Esophagus muscularis mucosa (tissue), 4 donors: ENCODE measurements at places on chromosomes 16 and 17. TPM values are rescaled to one million over a fixed set of nuclear protein-coding genes. Genes with fewer than 3 reads are reported as not detected.

GRCh38 chr16:69298261-69298660 lies 12.9 kb upstream of the VPS4A start:
- DNase-seq = no peak

DNA sequence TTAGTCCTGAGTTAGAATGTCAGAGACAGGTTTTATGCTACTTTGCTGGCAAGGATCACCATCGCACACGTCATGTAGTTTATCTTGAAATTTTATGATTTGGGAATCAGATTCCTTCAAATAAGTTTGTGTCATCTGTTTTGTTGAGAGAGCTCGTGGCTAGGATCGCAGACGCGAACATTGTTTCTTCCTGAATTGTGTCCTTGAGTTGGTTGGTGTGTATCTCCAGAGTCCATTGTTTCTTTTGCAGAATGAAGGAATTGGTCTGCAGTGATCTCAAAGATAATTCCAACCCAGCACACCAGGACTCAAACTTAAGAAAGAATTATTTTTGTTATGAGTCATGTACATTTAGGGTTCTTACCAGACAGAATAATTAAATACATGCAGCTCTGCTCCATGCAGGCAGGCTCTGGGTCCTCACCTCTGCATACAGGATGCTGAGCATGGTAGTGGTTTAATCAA lies 51.6 kb downstream of the PRKCA start:
- DNase-seq = no peak

Gene YBX2
- 8.7 TPM for total RNA-seq

DNA sequence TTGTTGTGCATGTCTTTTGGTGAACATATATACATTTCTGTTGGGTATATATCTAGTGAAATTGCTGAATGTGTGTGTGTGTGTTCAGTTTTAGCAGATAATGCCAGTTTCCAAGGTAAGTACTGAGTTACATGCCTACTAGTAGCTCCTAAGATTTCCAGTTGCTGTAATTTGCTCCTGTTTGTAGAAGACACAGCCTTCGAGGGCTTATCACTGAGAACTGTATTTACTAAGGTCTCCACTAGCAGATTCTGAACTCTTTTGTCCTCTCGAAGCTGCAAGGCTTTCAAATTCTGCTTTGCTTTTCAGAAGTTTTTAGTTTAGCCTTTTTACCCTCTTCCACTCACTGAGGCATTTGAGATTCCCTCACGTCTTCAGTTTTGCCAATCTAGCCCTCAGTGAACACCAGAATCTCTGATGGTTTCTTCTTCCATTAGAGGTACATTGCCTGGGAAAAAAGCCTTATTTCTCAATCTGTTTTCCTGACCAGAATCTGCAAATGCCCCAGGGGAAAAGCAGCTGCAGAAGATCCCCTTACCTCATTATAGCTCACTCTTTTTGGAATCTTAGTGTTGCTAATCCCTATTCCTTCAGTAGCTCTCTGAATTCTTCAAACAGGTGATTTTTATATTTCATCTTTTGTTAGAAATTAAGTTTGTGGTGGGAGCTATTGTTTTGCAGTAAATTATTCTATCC lies 52.9 kb downstream of the NF1 start:
- DNase-seq = no peak

DNA sequence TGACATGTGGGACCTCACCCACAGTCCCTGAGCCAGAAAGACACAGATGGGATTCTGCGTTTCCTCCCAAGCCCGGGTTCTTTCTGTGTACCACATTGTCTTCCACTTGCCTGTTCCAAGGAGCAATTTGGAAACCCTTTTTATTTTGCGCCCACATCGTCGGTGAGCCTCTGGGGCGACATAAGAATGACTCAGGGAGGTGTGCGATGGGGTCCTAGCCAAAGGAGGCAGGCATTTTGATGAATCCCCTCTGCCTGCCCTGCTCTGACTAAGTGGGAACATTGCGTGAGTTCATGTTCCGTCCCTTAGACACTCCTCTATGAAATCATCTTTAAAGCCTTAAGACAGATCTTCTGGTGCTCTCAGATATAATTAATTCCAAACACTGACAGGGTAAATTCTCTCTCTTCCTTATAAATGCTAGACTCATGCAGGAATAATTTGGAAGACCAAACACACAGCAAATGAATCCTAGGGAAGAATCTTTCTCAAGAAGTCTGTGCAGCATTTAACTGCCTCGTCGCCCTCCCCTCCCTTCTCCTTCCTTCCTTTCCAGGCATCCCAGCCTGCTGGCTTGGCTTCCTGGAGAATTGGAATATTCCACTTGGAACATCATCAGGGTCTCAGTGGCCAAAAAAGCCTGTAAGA lies 52.7 kb upstream of the FOXF1 start:
- peak; percentile 95 for DNase-seq

DNA sequence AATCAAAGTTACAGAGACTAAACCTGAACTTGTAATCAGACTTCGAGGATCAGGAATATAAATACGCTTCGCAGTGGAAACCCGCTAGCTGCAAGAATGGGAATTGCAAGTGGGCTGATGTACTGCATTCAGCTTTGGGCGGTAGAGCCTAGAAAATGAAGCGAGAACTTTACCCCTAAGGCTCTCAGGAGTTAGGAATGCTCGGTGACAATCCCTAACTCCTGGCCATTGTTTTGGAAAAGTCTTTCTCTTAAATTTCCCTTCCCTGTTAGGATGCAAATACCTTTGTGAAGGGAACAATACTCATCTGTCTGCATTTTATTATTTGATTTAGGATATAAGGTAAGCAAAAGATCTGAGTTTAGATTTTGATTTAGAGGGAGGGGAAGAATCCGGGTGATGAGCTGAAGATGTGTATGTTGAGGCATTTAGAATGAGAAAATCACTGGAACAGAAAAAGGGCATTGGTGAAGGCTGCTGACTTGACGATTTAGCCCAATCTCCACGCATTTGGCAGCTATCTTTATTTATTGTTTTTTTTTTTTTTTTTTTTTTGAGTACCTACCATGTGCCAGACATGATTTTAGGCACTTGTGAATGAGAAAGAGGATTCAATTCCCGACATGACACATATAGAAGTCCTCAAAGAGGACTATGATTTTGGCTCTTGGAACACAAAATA lies 2.2 kb upstream of the TOX3 start:
- peak; percentile 60 for DNase-seq

Gene PRDM7
- not detected for total RNA-seq

- no peak for DNase-seq
Measured at GRCh38 chr17:40034426-40035161, 19.4 kb downstream of the CSF3 start.

DNA sequence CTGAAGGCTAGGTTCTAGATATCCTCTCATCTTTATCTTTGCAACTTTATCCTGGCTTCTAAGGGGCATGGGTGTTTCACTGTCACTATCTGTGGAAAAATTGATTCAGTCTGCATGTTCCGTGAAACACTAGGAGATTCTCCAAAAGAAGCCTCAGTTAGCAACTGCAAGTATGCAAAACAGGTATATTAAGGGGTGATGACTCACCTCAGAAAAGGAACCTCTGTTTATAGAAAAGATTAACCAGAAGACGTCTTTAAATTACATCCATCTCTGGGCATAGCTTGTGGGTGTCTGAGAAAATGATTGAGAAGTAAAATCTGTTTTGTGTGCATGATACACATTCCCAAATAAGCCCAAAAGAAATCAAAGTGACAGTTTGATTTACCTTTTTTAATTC lies 353.8 kb upstream of the HSBP1 start:
- DNase-seq = no peak

Gene GUCY2D
- total RNA-seq = not detected

DNA sequence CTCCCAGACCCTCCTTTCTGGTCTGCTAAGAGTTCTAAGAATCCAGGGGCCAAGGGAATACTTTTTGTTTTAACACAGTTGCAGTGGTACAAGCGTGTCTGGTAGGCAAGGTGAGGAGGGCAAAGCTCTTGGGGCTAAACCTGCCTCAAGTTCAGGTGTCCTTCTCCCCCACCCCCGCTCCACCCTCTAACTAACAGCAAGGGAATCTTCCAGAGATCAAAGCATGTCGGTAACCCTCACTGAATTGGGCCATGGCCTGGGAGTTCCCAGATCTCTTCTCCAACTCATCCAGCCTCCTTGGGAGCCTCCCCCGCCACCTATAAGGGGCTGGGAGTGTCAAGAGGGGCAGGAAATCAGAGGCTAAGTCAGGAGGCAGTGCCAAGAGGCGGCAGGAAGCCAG lies 55.7 kb upstream of the TAC4 start:
- no peak for DNase-seq

- no peak for DNase-seq
Measured at GRCh38 chr17:36975922-36976515, 27.3 kb downstream of the AATF start.

GRCh38 chr17:2263183-2264066 lies 40.2 kb downstream of the SMG6 start:
- no peak for DNase-seq

GRCh38 chr16:57125376-57125775 lies 33.0 kb downstream of the CPNE2 start:
- DNase-seq = no peak

Gene CDH11
- total RNA-seq = 22.4 TPM

DNA sequence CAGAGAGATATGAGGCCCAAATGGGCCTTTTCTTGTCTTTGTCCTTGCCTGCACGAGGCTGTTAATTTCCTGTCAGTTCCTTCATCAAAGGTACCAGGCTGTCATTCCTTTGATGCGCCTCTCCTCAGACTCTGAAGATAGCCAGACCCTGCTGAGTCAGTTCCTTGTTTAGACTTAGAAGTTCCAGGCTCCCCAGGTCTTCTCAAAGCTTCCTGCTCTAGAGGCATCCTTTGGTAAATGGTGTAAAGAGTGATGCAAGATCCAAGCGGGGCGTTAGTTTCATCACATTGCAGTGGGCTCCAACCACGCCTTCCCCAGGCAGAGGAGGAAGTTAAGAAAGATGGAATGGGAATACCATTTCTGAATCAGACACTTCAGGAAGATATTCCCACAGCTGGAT lies 4.0 kb upstream of the CDH11 start:
- peak; percentile 70 for DNase-seq

DNA sequence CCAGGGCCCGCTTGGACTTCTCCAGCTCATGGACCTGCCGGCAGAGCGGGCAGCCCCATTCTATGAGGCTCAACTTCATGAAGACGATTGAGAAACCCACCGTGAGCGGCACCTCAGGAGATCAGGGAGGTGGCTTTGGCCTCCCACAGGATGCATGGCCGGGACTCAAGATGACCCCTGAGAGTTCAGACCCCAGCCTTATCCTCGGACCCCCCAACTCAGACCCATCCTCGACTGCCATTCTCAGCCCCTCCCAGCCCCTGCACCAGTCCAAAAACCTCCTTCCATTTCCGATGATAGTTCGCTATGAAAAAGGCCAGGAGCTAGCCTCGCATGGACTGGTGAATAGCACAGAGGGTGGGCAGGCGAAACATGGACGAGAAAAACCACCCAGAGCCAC lies 71.0 kb downstream of the NDE1 start:
- DNase-seq = no peak

DNA sequence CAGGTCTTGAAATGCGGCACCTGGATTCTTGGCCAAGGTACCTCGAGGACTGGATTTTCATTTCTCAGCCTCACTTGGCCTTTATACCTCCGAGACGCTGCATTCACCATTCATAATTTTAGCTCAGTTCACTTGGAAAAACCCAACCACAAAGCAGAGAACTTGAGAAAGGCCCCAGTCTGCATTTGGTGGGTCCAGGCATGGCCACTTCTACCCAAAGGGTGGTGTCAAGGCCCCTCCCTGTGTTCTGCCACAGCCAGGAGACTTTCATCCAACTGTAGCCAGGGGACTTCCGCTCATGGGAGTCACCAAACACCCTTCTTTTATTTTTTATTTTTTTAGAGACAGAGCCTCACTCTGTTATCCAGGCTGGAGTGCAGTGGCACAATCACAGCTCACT lies 14.7 kb upstream of the TVP23A start:
- DNase-seq = no peak

- no peak for DNase-seq
Measured at GRCh38 chr17:71790791-71791190, 330.0 kb upstream of the SOX9 start.

GRCh38 chr16:30922420-30922959 lies 882 bp upstream of the FBXL19 start:
- peak; percentile 100 for DNase-seq

- no peak for DNase-seq
Measured at GRCh38 chr17:78812855-78813254, 27.8 kb downstream of the USP36 start.

- no peak for DNase-seq
Measured at GRCh38 chr16:49603956-49604355, 230.4 kb downstream of the C16orf78 start.

Gene HASPIN
- total RNA-seq = not detected

GRCh38 chr17:68398691-68399637 lies 58.3 kb downstream of the WIPI1 start:
- peak; percentile 90 for DNase-seq

- DNase-seq = no peak
Measured at GRCh38 chr17:58661499-58661898, 30.3 kb downstream of the TEX14 start.
